ENCODE measurements at places on chromosomes 6 and 20.
A peak's percentile ranks its signal among the peaks of the same experiment; 100 is the strongest.

DNA sequence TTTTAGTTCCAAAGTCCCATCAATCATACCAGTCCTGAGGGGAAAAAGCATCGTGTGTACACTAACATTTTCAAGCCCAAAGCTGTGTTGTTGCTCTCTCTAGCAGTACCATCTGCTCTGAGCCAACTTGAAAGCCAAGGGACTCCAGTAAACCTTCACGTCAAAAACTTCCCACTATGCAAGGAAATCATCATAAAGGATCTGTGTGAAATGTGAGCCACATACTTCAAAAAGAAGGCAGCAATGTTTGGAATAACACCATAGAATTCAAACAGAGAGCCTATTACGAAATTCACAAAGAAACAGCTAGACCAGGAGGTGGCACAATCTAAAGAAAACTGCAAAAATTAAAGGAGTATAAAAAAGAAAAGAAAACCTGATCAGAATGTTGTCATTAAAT is 399.8 kb upstream of the EPHA7 start:
- no peak for DNase-seq

GRCh38 chr6:45222380-45222779 is 105.8 kb upstream of the RUNX2 start:
- no peak for DNase-seq

DNA sequence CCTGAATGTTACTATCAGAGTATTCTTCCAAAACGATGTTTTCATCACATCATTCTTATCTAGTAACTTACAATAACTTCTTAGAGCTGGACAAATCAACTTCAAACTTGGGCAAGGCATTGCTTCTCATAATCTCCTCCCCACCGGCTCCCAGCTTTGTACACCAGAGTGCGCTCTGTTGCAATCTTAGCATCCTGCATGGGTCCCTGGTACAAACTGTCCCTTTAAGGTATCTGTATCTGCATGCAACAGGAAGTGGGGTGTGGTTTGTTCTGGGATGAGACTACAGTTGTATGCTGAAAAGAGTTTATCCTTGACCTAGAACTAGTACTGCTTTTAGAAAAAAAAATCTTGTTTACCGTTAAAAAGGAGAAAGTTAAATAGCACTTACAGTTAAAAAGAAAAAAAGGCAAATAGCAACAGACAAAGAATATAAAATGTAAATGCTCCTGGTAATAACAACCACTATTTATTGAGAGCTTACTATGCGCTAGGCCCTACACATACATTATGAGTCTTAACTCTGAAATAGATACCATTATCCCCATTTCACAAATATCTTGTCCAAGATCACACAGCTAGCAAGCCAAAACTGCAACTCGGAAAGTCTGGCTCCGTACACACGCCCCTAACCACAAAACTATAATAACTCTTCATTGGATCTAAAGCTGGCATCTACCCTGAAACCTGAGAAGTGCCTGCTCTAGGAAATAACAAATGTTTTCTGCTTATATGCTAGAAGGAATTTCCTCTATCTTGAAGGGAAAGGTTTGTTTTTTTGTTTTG is 9.8 kb upstream of the HECA start:
- peak; percentile 53 for DNase-seq

- DNase-seq, result peak; percentile 63
These were observed 41.1 kb upstream of the MAP3K4 start for GRCh38 chr6:160950507-160950906.

DNA sequence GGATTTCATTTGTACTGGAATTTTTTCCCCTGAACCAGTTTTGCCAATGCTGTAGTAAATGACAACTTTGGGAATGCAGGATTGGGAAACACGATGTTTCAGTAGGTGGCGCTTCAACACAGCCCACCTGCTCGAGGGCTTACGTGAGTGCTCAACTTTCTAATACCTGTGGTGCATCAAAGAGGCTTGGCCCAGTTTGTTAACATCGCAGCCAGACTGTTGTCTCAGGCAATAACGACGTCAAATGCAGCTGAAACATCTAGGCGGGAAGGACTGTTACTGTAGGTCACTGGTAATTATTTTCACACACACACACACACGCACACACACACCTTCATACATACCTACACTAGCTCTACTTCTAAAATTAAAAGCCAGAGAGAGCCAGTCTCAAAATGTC is 815.5 kb upstream of the SLC35B3 start:
- peak; percentile 92 for DNase-seq

GRCh38 chr6:43809417-43810305 is 39.6 kb downstream of the VEGFA start:
- DNase-seq, result no peak

DNA sequence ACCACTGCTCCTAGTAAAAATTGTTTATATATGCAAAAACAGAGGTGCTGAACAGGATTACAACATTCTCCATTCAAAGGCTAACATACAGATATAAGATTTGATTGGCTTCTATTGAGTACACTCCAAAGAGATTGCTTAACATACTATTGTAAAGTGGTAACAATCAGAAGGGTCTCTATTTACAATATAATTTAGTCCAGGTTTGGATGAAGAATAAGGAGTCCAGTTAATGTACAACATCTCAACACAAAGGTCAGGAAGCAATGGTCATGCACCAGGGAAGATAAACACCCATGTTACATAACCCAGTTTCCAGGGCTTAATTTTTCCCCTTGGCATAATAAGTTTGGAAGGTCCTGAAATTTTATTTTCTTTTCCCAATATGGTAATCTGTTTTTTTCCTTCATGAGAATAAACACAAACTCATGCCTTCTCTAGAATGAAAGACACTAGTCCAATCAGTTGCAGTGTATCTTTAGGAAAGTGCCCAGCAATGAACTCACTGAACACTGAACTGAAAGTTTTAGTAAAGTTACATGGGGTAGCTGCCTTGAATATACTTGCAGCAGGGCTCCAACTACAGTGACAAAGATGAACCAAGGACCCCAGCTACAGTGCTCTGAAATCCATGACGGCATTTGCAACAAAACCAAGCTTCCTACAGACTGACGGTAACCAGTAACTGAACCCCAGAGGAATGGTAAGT is 255.3 kb upstream of the GJE1 start:
- DNase-seq, result no peak

DNA sequence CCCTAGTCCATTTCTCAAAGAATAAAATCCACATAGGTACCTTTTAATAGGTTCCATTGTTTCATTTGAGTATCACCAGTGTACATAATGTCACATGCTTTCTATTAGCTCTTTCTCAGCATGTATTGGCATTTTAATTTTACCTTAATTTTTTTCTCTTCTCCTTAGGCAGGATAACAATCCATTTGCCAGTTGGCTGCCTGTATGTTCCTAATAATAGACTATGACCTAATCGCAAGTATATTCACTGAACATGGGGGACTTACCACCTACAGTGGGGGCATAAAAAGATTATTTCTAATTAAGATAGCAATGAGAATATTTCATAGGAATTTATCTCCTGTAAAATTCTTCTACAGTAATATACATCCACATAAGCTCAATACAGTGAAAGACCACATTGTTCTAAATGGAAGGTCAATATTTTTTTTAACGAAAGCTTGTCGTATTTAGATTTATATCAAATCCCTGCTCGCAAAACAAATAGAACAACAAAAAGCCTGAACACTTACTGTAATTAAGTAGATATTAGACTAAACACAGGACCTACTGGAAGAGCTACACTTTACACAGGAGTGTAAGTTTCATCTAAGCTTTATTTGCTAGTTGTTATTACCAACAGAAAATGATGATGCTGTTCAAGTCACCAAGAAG is 76.4 kb downstream of the OGFRL1 start:
- no peak for DNase-seq

GRCh38 chr6:6711031-6711785 is 122.7 kb downstream of the LY86 start:
- DNase-seq, result no peak

- DNase-seq, result peak; percentile 46
These were observed 64.0 kb downstream of the BLOC1S5 start for GRCh38 chr6:8000188-8000596.

DNA sequence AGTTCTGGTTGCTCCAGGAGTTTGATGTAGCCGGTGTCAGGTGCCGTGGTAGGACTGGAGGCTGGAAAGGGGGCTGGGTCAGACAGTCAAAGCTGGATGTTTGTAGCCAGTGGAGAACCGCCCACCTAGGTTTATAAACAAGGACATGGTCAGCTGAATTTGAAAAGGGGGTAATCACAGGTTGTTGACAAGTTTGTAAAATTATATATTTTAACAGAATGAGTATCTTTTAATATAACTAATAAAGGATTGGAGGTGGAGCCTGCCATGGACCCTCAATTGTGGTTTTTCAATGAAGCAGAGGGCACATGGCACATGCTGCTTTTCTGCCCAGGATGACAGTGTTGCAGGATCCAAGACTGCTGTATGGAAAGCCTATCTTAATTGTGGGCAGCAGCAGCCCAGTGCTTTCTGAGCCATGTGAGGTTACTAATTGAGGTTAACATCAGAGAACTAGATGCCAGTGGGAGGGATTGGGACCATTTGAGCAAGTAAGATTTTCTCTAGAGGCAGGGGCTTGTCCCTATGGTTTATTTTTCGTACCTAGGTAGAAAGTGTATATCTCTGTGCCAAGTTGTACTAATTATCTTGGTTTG is 9.7 kb downstream of the HECA start:
- no peak for DNase-seq

GRCh38 chr20:1075616-1076015 is 42.8 kb upstream of the PSMF1 start:
- DNase-seq, result no peak

DNA sequence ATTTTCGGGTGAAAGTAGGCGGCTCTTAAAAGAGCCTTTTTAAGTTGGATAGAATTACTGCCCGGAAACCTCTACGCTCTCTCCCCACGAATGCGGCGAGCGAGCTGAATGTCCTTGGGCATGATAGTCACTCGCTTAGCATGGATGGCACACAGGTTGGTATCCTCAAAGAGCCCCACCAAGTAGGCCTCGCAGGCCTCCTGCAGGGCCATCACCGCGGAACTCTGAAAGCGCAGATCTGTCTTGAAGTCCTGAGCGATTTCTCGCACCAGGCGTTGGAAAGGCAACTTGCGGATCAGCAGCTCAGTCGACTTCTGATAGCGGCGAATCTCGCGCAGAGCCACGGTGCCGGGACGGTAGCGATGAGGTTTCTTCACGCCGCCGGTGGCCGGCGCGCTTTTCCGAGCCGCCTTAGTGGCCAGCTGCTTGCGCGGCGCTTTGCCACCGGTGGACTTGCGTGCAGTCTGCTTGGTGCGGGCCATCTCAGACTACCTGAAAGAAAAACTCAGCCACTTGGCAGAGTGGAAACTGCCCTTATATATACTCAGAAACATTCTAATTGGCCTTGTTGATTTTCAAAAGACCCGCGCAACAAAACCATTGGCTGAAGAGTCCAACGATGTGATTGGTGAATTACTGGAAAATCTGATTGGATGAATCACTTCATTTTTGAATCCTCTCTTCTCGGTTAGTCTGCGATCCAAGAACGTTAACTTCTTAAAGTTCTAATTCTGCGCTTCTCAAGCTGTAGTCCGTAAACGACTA is 93.9 kb upstream of the BTN3A2 start:
- peak; percentile 60 for DNase-seq

DNA sequence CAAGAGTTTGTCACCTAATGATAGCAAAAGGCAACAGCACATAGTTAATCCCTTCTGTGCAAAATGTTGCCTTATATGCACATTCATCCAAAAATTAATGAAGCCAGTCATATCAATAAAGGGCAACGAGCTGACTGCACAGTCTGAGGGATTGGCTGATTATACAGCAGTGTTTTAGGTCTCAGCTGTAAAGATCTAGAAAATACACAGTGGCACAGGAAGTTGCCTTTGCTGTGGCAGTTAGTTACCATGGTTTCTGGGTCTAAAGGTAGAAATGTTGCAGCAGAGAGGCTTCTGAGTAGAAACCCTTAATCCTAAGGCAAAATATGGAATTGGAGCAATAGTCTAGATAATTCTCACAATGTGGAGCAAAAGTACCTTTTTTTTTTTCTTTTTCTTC is 89.7 kb downstream of the SMPDL3A start:
- DNase-seq, result no peak

DNA sequence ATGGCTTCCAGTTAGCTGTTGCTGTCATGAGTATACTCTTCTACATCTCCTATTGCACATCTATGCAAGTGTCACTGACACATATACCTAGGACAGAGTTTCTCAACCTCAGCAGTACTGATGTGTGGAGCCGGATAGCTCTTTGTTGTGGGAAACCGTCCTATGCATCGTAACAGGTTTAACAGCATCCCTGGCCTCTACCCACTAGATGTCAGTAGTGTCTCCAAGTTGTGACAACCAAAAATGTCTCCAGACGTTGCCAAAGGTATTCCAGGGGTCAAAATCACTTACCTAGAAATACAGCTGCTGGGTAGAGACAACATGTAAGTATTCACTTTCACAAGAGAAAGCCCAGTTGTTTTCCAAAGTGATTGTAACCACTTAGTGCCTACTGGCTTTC is 637.6 kb downstream of the RNF144B start:
- DNase-seq, result peak; percentile 75

All from trophoblast cell (in vitro differentiated cells and primary cell).